H54 (cell line): ENCODE measurements at places on chromosomes 2 and 18.

- DNase-seq = no peak
These were observed 132.2 kb upstream of the IL1R2 start for GRCh38 chr2:101859604-101860003.

GRCh38 chr2:105796131-105796638 lies 51.5 kb downstream of the NCK2 start:
- DNase-seq = no peak

DNA sequence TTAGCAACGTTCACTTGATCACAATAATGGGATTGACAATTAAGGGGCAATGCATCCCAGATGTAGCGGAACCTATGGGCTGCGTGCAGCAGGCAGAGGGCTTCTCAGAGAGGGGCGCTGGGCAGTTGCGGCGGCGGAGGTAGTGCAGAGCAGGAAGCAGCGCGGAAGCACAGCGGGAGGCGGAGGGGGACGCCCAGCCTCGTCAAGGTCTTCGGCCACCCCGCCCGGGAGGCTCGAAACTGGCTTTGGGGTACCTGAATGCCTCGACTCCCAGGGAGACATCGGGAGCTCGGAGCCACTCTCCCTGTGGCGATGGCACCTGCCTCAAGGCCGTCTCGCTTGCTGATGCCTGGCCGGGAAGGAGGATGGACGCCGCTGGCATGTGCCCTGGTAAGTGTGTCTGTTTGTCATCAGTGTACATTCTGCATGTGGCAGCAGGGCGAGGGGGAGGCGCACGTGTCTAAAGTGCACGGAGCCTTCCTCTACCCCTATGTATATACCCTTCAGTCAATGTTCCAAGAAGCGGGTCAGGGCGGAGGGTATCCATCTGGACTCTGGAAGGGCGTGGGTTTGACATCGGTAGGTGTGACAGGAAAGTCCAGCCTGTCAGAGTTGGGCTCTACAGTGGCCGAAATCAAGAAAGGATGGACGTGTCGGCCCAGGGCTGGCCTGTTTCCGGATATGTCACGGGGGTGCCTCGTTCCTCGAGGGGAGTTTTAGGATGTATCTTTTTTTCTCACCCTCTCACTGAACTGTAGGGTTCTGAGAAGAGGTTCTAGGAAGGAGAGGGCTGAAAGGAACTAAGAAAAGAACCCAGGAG lies 7.5 kb upstream of the SP9 start:
- DNase-seq = no peak

GRCh38 chr2:219782737-219783348 lies 155.4 kb downstream of the SLC4A3 start:
- no peak for DNase-seq

DNA sequence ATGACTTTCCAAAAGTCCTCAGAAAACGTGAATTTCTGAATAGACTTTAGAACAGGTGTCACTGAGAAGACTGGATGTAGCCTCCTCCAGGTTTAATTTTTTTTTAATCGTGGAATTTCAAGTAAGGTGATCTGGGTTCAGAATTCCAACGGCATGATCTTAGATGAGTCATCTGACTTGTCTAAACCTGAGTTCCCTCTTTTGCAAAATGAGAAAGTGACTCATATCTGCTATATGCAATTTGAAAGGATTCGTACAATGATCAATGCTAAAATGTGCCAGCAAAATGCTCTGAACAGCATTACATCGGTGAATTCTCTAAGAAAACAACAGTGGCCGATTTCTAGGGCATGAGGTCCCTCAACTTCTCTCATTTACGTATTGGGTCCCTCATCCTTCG lies 69.1 kb upstream of the ZNF516 start:
- DNase-seq = no peak

GRCh38 chr2:69926849-69927515 lies 12.1 kb downstream of the MXD1 start:
- no peak for DNase-seq

DNA sequence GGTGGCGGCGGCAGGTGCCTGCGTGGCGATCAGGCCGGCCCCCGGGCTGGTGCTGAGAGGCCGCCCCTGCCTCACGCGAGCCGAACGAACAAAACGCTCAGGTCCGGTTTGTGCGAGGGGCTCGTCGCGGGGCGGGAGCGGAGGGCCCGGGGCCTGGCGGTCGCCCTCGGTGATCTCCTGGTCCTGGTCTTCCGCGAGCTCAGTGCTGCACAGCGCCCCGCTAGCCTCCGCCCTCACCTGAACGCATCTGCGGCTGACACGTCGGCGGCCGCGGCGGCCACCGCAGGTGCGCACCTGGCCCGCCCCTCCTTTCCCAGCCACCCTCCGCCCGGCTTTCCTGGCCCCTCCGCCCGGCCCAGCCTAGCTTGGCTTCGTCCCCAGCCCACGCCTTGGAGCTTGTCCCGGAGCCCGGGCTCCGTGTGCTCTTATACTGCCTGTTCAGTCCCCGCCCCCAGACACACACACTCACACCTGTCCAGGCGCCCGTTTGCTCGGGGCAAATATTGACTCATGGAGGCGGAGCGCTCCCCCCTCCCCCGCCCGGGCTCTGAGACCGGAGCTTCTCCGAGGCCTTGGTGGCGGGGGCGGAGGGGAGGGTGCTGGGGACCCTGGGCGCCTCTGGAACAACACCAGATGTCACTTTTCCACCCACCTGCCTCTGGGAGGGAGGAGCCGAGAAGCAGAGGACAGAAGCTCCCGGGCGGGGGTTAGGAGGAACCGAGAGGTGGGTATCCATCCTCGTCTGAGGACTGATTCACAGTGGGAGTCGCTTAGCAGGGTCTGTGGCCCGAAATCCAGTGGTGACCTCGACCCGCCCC lies 8.6 kb upstream of the CRYBA2 start:
- DNase-seq = no peak

DNA sequence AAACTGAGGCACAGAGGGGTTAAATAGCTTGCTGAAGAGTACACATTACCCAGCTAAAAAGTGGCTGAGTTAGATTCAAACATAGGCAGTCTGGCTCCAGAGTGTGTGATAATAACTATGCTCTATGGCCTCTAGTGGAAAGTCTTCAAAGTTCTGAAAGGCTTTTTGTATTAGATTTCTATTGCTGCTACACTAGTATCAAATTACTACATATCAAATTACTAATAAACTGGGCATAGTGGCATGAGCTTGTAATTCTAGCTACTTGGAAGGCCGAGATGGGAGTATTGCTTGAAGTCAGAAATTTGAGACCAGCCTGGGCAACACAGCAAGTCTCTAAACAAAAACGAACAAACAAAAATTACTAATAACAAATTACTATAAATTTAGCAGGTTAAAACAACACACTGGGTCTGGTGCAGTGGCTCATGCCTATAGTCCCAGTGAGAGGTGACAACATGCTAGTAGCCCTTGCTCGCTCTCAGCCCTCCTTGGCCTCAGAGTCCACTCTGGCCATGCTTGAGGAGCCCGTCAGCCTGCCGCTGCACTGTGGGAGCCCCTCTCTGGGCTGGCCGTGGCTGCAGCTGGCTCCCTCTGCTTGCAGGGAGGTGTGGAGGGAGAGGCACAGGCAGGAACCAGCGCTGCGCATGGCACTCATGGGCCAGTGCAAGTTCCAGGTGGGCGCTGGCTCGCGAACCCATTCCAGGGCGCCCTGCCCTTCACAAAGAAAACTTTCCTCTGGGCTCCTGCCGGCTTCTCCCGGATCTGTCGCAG lies 38.2 kb upstream of the TWSG1 start:
- DNase-seq = no peak

GRCh38 chr2:74072565-74072964 lies 75.1 kb downstream of the BOLA3 start:
- no peak for DNase-seq

DNA sequence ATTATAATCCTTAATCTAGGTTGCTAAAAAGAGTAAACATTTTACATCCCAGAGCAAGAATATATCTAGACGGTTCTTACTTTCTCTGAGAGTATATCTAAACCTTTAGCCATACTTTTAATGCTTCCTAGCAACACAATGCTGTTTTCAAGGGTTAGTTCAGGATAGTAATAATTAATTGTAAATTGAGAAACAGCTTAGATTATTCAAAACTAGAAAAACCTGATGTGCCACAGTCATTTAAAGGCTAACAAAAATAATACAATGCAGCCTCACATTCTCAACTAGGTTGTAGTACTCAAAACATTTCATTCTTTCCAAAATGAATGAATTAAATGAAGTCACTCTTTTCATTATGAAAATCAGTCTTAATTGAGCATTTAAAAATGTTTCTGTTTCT lies 103.2 kb upstream of the OTX1 start:
- DNase-seq = no peak

- DNase-seq = no peak
These were observed 41.9 kb upstream of the TBC1D8 start for GRCh38 chr2:101193033-101193626.

- no peak for DNase-seq
These were observed 32.7 kb downstream of the ABI2 start for GRCh38 chr2:203360833-203361430.

GRCh38 chr2:127275789-127276188 lies 18.2 kb downstream of the ERCC3 start:
- DNase-seq = no peak

DNA sequence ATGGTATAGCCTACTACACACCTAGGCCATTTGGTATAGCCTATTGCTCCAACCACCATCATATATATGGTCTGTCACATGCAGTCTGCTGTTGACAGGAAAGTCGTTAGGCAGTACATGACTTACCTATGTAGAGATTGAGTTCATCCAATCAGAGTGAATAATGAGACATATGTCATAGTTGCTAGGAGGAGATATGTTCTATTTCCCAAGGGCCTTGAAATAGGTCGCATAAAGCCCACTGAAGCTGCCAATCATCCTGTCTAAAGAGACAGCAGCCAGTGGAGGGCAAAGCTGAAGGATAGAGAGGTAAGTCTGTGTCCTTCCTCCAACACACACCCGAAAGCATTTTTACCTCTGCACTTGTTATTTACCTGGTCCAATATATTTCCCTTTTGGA lies 263.4 kb downstream of the PTPRM start:
- DNase-seq = no peak

GRCh38 chr2:235472443-235472842 lies 21.4 kb upstream of the AGAP1 start:
- DNase-seq = no peak

DNA sequence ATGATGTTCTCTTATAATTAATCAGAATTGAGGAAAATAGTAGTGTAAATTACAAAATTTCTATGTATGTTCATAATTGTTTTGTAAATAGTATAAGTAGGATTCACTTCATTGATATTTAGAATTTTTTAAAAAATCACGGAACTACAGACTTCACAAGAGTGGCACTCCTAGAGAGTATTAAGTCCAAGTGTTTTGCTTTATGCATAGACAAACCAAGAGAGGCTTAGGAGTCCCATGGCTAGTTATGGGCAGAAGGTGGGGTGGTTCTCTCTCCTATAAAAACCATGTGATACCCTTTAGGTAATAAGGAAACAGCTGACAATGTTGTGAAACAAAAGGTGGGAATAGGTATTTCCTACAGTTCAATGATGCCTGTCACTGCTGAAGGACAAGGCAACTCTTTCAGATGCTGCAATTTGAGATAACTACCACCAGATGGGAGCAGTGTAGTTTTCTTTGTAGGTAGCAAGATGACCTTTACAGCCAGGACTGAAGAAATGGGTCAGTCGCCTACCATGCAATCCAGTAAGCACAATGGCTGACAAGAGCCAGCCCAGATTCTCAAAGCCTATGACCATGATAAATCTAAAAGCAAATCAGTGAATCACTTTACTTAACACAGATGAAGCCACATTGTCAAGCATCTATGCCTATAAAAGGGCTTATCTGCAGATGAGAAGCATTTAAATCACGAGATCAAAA lies 83.9 kb downstream of the AAK1 start:
- no peak for DNase-seq

DNA sequence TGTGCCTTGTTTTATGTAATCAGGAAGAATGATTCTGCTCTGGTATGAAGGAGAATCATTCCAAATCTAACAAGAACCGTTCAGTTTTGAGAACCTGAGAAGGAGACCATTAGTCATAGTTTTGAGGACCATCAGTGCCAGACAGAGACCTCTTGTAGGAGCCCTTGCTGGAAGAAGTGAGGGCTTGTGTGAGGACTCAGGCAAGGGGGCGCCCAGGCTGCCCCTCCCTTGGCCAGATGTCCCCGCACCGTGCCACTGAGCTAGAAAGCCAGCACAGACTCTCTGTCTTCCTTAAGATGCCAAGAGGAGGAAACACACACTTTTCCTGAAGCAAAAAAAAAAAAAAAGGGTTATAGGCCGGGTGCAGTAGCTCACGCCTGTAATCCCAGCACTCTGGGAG lies 55.7 kb upstream of the SLC39A10 start:
- DNase-seq = no peak

DNA sequence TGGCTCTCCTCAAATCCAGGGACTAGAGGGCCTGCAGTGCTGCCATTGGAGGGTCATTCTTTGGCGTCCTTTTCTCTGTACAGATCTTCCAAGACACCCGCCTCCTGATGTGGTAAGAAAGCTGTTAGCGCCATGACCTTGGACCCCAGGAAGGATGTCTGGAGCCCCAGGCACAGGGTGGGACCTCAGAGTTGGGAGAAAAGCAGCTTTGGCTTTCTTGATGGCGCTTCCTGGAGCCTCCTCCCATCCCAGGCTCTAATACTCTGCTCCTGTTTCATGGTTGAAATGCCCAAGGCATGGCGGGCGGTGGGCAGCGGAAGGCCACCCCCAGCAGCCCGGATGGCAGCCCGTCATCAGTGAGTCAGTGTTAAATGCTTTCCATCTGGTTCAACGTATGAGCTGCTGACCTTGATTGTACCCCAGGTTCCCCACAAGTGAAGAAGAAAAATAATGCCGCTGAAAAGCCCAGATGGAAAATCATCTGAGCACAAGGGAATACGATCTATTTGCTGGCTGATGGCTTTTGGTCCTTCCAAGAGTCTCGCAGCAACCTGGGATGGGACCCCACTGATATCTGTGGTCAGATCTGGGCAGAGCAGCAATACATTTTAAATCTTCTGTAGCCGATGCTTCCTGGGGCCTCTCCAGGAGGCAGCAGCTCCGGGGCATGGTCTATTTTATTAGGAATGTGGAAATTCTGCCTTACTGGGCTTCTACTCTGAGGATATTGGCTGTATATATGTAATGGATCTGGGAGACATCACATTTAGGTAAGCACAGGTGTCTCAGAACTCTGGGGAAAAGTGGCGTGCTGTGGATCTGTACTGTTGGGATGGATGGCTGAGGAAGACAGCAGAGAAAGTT lies 15.1 kb downstream of the ACKR3 start:
- DNase-seq = no peak

DNA sequence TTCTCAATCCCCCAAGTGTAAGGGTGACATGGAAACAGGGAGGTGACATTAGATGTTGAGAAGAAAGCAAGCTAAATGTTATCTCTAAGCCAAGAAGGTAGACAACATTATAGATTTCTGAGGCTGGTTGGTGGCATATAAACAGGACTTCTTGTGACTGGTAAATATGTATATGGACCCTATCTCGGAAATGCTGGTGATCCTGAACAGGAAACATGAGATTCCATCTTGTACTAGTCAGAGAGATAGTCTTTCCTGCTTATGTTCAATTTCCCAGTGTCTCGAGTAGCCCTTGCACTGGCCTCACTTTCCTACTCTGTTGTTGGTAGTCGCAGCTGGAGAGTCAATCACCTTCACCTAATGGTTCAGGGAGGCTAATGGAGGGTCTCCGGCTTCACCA lies 26.8 kb downstream of the MOGAT1 start:
- no peak for DNase-seq

DNA sequence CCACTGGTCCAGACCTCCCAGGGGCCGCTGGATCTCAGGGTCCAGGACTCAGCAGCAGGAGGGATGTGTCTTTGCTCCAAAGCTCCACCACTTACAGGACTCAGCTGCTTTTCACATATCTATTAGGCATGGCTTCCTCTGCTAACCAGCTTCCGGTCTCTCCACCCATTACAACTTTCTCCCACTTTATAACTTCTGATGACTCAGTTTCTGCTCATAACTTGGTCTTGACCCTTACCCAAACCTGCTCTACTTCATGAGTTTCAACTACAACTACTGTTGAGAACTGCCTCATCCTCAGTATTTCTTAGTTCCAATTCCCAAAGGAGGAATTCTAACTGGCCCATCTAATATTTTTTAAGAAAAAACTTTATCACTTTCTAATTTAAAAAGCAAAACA lies 17.2 kb downstream of the SULT1C2 start:
- no peak for DNase-seq
